Substantia nigra (tissue), 51 donors: ENCODE measurements at places on chromosomes 5 and 9.

DNA sequence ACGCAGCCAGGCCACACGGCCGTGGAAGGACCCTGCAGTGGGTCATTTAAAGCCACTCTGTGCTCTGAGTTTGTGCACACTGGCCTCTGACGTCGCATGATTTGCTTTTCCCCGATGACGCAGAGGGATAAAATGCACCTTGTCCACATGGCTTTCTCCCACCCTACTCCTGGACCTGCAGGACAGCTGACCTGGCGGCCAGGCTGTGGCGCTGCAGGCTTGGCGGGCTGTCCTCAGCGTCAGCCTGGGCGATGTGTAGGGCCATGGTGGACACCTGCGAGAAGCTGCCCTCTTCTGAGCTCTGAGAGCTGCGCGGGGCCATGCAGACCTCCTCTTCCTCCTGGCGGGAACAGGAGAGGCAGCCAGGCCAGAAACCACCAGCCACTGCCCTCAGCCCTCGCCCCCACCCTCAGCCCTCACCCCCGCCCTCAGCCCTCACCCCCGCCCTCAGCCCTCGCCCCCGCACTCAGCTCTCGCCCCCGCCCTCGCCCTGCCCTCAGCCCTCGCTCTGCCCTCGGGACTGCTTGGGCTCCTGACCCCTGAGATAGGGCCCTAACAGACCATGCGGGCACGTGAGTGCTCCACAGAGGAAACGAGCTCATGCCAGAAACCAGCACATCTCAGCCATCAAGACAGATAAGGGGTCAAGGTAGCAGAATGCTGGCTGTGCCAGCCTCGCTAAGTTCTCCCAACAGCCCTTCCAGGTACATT lies 20.0 kb upstream of the SCGB3A1 start:
- no peak for DNase-seq

- DNase-seq = no peak
Measured at GRCh38 chr5:10459080-10460055, 17.7 kb downstream of the ROPN1L start.

GRCh38 chr9:120386390-120387131 lies 193.4 kb downstream of the CDK5RAP2 start:
- DNase-seq = no peak

GRCh38 chr5:65862384-65862783 lies 64.0 kb upstream of the ERBIN start:
- no peak for DNase-seq

DNA sequence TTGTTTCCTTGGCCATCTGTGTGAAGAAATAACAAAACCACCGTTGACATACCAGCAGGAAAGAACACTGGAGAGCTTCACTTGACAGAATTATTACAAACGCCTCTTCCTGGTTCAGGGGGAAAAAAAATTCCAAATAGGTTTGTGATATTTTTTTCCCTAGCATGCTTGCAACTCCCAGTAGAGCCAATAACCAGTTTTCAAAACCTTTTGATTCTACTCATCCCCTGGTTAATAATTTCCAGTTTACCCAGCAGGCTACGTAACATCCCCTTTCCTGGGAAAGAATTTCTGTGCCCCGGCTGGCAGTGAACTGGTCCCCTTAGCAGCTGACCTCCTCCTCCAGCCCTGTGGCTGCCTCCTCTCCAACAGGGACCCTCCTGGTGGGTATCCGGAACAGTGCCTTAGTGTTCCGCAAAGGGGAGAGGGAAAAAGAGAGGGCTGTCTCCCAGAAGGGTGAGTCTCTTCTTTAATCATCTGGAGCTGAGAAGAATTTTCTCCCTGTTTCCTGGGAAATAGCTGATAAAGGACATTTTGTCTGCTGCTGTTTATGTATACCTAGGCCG lies 72.8 kb upstream of the BOD1 start:
- no peak for DNase-seq

DNA sequence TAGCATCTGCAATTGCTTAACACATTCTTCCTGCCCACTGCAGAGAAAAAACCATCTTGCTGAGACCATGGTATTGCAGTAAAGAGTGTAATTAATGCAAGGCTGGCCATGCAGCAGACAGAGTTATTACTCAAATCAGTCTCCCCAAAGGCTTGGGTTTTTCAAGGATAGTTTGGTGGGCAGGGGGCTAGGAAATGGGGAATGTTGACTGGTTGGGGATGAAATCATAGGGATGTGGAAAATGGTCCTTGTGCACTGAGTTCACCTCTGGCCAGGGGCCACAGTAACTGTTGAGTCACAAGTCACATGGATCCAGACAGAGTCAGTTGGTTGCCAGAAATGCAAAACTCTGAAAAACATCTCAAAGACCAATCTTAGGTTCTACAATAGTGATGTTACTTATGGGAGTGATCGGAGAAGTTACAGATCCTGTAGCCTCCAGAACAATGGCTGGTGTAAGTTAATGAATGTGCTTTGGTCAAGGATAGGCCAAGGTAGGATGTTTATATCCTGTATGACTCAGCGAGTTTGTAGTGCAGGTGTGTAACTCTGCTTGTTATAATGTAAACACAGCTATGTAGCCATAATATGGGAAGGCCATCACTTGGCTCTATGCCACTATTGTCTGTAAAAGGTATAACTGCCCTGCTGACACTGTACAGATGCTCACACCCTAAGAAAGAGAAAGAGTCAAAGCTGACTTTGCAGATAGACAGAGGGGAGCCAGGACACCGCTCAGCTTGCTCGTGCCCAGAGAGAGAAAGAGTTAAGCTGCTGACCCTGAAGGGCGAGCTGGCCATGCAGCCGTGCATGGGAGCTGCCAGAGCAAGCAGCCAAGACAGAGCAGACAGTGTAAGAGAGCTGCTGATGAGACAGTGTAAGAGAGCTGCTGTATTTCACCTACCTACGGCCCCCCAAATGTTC lies 27.2 kb downstream of the C9orf152 start:
- DNase-seq = no peak

- no peak for DNase-seq
Measured at GRCh38 chr5:153276151-153276550, 214.3 kb upstream of the GRIA1 start.

- no peak for DNase-seq
Measured at GRCh38 chr5:144028058-144028457, 142.4 kb downstream of the YIPF5 start.

GRCh38 chr9:71690689-71691435 lies 77.5 kb downstream of the CEMIP2 start:
- no peak for DNase-seq

- no peak for DNase-seq
Measured at GRCh38 chr9:110958847-110959246, 79.4 kb downstream of the LPAR1 start.

DNA sequence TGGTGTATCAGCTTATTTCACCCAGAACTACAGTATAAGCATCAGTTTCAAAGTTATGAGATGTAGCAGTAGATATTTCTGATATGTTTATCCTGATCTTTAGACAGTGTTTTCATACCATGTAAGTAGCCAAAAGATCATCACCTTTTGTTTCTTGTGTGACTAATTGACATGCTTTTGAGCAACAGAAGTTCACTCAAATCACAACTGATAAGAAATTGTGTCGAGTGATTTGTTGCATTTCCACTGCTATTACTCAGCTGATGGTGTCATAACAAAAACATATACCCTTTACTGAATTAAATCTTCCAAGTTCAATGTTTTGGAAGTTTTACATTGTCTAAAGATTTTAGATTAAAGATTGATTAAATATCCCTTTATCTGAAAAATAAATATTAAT lies 324.5 kb downstream of the TUSC1 start:
- DNase-seq = no peak

- DNase-seq = no peak
Measured at GRCh38 chr5:104606258-104606829, 1043.8 kb upstream of the NUDT12 start.

- no peak for DNase-seq
Measured at GRCh38 chr9:130861372-130862180, 26.5 kb downstream of the ABL1 start.

DNA sequence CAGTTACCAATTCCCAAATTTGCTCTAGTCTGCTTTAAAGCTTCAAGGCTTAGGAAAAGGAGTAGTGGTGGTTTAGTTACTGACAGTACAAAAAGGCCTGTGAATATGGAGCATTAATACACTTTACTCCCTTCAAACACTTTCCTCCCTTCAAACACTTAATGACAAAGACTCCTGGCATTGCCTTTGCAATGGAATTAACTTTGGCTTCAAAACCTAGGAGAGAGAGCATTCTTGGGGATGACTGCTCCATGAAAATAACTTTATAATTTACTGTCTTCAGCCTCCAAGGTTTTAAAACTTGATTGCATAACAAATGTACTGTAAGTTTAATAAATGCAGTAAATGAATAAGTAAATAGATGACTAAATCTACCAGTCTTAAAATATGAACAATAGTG lies 185.6 kb downstream of the TRPM3 start:
- no peak for DNase-seq

DNA sequence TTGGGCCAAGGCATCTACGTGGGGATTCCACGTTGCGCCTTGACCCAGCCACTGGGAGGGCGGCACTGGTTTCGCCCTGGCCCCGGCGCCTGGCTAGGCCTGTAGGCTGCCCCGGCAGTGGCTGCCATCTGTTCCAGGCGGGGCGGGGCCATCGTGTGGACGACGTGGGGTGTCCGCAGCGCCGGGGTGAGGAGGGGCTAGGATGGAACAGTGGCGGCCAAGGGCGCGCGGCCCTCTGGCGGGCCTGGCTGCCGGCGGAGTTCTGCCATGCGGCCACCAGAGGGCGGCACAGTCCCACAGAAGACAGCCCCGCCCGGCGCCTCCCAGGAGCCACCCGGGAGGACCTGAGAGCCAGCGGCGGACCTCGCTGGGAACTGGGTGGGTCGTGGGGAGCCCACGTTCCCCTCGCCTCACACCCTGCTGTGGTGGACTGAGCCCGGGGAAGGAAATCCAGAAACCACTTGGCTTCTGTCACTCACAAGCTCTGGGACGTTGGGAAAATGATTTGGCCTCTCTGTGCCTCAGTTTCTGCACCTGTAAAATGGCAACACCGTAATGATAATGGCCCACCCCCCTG lies 22.6 kb upstream of the RAPGEF1 start:
- DNase-seq = peak; percentile 36
